ENCODE measurements at places on chromosomes 6 and 20. TPM values are rescaled to one million over a fixed set of nuclear protein-coding genes. Genes with fewer than 3 reads are reported as not detected.

DNA sequence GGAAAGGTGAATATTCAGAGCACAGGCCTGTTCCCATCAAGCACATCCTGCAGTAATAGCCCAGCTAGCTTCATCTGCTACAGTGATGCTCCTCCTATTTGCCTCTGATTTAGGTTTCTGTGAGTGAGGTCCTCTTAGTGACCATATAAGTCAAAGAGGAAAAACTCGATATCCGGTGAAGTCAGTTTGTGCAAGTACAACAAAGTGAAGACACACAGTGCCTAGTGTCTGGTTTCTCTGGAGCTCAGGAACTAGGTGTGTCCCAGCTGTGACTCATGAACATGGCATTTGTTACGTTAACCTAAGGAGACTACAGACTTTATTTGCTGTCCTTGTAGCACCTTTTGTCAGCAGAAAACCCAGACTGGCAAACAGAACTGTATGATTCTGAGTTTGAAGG is 33.9 kb downstream of the EDN1 start:
- DNase-seq, result no peak

GRCh38 chr20:41166201-41167117 is 29.1 kb downstream of the PLCG1 start:
- no peak for DNase-seq

GRCh38 chr6:168291450-168291849 is 28.1 kb downstream of the DACT2 start:
- DNase-seq, result no peak

GRCh38 chr20:58107533-58107932 is 120.9 kb downstream of the ANKRD60 start:
- no peak for DNase-seq

- DNase-seq, result no peak
Measured at GRCh38 chr6:53048431-53049195, 16.6 kb upstream of the FBXO9 start.

DNA sequence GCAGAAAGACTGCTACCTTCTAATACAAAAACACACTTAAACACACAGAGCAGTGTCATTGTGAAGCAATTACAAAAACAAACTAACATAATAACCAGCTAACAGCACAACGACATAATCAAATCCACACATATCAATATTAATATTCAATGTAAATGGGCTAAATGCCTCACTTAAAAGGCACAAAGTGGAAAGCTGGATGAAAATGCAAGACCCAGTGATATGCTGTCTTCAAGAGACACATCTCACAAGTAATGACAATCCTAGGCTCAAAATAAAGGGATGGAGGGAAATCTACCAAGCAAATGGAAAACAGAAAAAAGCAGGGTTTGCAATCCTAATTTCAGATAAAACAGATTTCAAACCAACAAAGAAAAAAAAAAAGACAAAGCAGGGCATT is 67.8 kb upstream of the HTR1E start:
- DNase-seq, result no peak

GRCh38 chr6:79441192-79441591 is 96.0 kb downstream of the LCA5 start:
- DNase-seq, result no peak

GRCh38 chr6:25174678-25175077 is 104.5 kb upstream of the CARMIL1 start:
- DNase-seq, result no peak

DNA sequence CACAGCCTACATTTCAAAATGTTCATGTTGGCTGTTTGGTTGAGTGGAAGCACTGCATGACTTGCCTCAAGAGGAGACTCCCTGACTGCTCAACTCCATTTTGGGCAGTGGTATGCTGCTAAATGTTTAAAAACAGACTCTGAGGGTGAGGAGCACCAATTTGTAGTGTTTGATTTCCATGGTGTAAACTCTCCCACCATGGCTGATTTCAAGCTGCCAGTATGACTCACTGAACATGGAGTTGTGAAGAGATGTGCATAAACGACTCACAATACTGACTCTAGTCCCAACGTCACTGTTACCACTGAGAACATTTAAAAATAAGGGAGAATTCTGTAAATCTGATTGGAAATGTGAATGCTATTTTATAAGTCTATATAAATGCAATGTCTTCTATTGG is 70.4 kb downstream of the BACH2 start:
- no peak for DNase-seq

- no peak for DNase-seq
Measured at GRCh38 chr20:24745617-24746350, 203.3 kb upstream of the CST7 start.

- no peak for DNase-seq
Measured at GRCh38 chr6:30601815-30602641, 15.0 kb downstream of the PPP1R10 start.

The GNMT gene
- total RNA-seq, result 0.76 TPM

The MLN gene
- total RNA-seq, result not detected

The WFDC12 gene
- total RNA-seq, result 2.6 TPM

The EPPIN gene
- total RNA-seq, result not detected

The NOP56 gene
- total RNA-seq, result 120 TPM

The LKAAEAR1 gene
- total RNA-seq, result not detected

The RIPOR2 gene
- 4.2 TPM for total RNA-seq

Data from esophagus squamous epithelium (tissue), 5 donors.